ENCODE measurements at places on chromosomes 5 and 9. TPM values are rescaled to one million over a fixed set of nuclear protein-coding genes. Genes with fewer than 3 reads are reported as not detected.

TAS2R1 gene
- not detected for total RNA-seq

LARP1 gene
- total RNA-seq = 340 TPM

AKNA gene
- total RNA-seq = 10.7 TPM

ZNF883 gene
- total RNA-seq = 0.51 TPM

DNA sequence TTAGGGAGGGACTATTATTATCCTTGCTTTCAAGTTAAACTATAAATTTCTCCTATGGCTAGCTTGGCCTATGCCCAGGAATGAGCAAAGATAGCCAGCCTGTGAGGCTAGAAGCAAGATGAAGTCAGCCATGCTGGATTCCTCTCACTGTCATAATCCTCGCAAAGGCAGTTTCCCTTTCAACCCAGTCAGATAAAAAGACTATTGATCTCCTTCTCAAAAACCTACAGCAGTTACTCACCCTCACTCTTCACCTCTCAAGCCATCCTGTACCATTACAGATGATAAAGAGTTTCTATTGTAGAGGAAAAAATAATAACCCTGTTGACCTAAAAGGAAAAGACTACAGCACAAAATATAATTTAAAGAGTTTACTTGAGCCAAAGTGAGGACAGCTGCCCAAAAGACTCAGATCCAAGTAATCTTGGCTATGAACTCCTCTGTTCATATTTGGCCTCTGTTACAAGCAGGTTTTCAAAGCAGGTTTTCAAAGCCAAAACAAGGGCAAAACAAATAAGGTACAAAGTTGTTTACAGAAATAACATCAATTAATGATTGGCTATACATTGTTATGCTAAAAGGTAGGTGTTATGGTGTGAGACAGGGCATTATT is 41.7 kb downstream of the KCNV2 start:
- no peaks in the 10 kb centered on the region for H3K27me3 ChIP-seq
- no peaks in the 10 kb centered on the region for H3K4me1 ChIP-seq
- H3K27ac ChIP-seq = no peak overlapping the region
- no peak overlapping the region for H3K4me3 ChIP-seq
- H3K36me3 ChIP-seq = peaks cover 26% of the 10 kb centered on the region

DNA sequence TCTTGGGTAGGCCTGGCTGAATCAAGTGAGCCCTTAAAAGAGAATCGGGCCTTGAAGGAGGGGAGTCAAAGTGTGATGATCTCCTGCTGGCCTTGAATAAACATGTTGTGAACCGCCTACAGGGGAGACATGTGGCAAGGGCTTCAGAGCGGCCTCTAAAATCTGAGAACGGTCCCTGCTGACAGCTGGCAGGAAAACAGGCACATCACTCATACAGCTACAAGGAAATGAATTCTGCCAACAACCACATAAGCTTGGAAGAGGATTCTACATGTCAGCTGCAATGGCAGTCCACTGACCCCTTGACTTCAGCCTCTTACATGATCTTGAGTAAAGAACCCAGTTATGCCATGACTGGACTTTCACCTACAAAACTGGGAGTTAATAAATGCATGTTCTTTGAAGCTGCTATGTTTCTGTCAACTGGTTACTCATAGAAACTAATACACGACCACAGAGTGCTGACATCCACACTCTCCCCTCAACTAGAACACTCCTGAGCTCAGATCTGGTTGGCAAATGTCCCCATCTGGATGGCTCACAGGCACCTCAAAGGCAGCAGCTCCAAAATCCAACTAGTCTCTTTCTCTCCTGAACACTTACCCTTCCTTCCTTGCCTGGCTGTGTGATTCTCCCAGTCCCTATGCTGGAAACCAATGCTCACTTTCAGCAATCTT is 333.1 kb downstream of the ASTN2 start:
- H3K4me1 ChIP-seq = no peaks in the 10 kb centered on the region
- H3K27ac ChIP-seq = no peak overlapping the region
- DNase-seq = no peak
- no peaks in the 10 kb centered on the region for H3K27me3 ChIP-seq
- no peaks in the 10 kb centered on the region for H3K36me3 ChIP-seq
- H3K4me3 ChIP-seq = no peak overlapping the region

DNA sequence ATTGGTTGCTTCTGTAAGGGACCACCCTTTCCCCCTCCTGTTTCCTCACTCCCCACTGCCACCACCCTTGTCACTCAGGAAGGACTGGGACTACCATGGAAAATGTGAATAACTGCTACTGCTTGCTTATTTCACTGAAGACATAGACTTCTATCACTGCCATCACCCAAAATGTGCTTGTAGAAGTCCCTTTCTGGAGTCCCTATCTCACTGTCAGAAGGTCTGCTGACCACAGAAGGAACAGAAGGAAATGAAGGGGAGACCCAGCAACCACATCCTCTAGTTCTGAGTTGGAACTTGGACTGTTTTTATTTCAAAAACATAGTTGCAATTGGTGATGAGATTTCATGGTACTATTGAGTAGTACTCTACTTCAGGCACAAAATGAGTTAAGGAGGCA is 122.5 kb downstream of the NPR3 start:
- no peak overlapping the region for H3K27ac ChIP-seq
- H3K4me3 ChIP-seq = no peak overlapping the region
- H3K36me3 ChIP-seq = no peaks in the 10 kb centered on the region

DNA sequence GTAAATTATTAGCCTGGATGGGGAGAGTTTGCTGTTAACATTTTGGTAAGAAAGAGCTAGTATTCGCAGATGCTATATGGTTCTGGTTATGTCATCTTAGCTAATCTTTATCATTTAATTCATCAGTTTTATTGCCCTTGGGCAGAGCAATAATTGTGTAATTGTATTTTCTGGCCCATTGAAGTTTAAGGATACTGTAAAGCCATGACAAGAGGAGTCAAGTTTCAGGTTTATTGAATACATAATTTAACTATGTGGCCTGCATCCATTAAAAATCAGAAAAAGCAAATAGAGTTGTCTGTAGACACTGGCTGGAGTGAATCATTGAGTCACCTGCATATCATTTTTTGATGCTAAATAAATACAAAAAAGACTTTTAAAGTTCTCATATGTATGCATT is 255.8 kb downstream of the PRELID2 start:
- H3K27me3 ChIP-seq = no peaks in the 10 kb centered on the region
- peaks cover 6% of the 10 kb centered on the region for H3K4me1 ChIP-seq
- no peak overlapping the region for H3K27ac ChIP-seq
- H3K4me3 ChIP-seq = no peak overlapping the region
- H3K36me3 ChIP-seq = no peaks in the 10 kb centered on the region

MAP1B gene
- total RNA-seq = 56.0 TPM

DNA sequence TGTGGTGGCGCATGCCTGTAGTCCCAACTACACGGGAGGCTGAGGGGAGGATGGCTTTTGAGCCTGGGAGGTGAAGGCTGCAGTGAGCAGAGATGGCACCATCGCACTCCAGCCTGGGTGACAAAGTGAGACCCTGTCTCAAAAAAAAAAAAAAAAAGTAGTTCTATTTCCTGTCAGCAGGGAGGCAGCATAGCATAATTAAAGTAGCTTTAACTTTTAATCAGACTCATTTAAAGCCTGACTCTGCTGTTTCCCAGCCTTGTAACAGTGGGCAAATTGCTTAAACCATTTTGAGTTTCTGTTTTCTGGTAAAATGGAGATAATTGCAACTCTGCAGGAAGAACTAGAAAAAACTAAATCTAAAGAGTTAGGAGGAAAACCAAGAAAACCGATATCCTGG is 31.2 kb downstream of the CNOT6 start:
- H3K36me3 ChIP-seq = peaks cover 23% of the 10 kb centered on the region
- no peak for DNase-seq
- H3K4me3 ChIP-seq = no peak overlapping the region
- peaks cover 40% of the 10 kb centered on the region for H3K4me1 ChIP-seq
- H3K27me3 ChIP-seq = no peaks in the 10 kb centered on the region

- peak; percentile 90 for DNase-seq
- H3K27ac ChIP-seq = peak within 1 kb of the TSS; percentile 95
- H3K4me1 ChIP-seq = peaks cover 31% of the 10 kb centered on the region
- H3K36me3 ChIP-seq = peaks cover 9% of the 10 kb centered on the region
- peak within 1 kb of the TSS; percentile 97 for H3K4me3 ChIP-seq
- no peaks in the 10 kb centered on the region for H3K27me3 ChIP-seq
Measured at GRCh38 chr5:78359831-78360673, at the start of gene SCAMP1. SCAMP1 (plus strand) TSS chr5:78360617; CDS start chr5:78360672, 55 bp downstream.

SV2C gene
- total RNA-seq = not detected

DNA sequence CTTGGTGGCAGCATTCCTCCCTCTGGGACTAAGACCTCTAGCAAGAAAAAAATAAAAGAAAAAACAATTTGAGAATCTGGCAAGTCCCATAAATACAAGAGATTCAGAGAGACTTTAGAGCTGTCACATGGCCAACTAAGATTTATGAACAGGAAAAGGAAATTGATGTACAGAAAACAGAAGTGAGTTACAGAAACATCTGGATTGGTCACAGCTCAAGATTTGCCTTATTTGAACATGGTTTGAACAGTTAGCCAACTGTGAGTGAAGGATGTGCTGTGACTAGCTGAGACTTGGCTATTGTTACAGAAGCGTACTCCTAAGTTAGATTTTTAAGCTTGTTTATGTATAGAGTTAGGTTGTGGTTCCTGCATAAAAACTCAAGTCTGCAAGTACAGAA is 340.2 kb downstream of the SLCO4C1 start:
- peaks cover 35% of the 10 kb centered on the region for H3K27me3 ChIP-seq
- no peak overlapping the region for H3K27ac ChIP-seq
- no peaks in the 10 kb centered on the region for H3K4me1 ChIP-seq
- no peak overlapping the region for H3K4me3 ChIP-seq
- DNase-seq = no peak

GRCh38 chr5:120014535-120014934 is 385.2 kb downstream of the FAM170A start:
- no peak overlapping the region for H3K4me3 ChIP-seq
- H3K36me3 ChIP-seq = no peaks in the 10 kb centered on the region
- no peak for DNase-seq
- peaks cover 11% of the 10 kb centered on the region for H3K4me1 ChIP-seq
- no peak overlapping the region for H3K27ac ChIP-seq
- H3K27me3 ChIP-seq = no peaks in the 10 kb centered on the region

GRCh38 chr5:179314606-179315355 is 30.5 kb downstream of the ADAMTS2 start:
- no peaks in the 10 kb centered on the region for H3K36me3 ChIP-seq
- DNase-seq = no peak
- no peak overlapping the region for H3K4me3 ChIP-seq
- H3K27ac ChIP-seq = no peak overlapping the region
- H3K27me3 ChIP-seq = no peaks in the 10 kb centered on the region

GRCh38 chr5:170751631-170752030 is 31.9 kb upstream of the GABRP start:
- peak overlapping the region; percentile 72 for H3K27ac ChIP-seq
- peak; percentile 33 for DNase-seq
- no peaks in the 10 kb centered on the region for H3K36me3 ChIP-seq

- H3K36me3 ChIP-seq = no peaks in the 10 kb centered on the region
- H3K4me1 ChIP-seq = no peaks in the 10 kb centered on the region
- H3K4me3 ChIP-seq = no peak overlapping the region
- DNase-seq = peak; percentile 34
Measured at GRCh38 chr9:112971415-112971814, 40.6 kb downstream of the ZNF883 start.

DNA sequence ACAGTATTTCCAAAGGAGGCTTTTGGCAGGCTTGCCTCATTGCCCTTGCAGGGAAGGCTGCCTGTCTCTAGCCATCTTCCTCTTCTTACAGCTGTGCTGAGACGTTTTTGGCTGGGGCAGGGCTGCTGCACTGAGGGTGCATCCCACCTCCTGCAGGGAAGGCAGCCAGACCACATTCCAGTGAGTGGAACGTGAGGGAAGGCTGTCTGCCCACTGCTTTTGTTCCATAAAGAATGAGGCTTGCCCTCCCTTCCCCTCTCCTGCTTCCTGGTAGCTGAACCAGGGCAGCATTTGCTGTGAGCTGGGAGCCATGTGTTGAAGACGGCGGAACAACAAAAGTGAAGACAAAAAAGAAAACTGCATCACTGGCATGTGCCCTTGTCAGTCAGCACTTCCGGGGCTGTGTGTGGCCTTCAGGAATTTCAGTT is 16.8 kb downstream of the MGAT1 start:
- peak overlapping the region; percentile 36 for H3K27ac ChIP-seq
- H3K36me3 ChIP-seq = peaks cover 16% of the 10 kb centered on the region
- DNase-seq = peak; percentile 28
- H3K27me3 ChIP-seq = no peaks in the 10 kb centered on the region
- H3K4me1 ChIP-seq = peaks cover 13% of the 10 kb centered on the region

- H3K36me3 ChIP-seq = peaks cover 47% of the 10 kb centered on the region
- no peak for DNase-seq
- no peak overlapping the region for H3K4me3 ChIP-seq
- no peaks in the 10 kb centered on the region for H3K27me3 ChIP-seq
- H3K4me1 ChIP-seq = no peaks in the 10 kb centered on the region
Measured at GRCh38 chr5:138943599-138944173, 68.6 kb upstream of the LRRTM2 start.

- peaks cover 27% of the 10 kb centered on the region for H3K4me1 ChIP-seq
- H3K36me3 ChIP-seq = peaks cover 21% of the 10 kb centered on the region
- no peaks in the 10 kb centered on the region for H3K27me3 ChIP-seq
- no peak overlapping the region for H3K27ac ChIP-seq
Measured at GRCh38 chr9:123046406-123047195, 13.1 kb downstream of the GPR21 start.

DNA sequence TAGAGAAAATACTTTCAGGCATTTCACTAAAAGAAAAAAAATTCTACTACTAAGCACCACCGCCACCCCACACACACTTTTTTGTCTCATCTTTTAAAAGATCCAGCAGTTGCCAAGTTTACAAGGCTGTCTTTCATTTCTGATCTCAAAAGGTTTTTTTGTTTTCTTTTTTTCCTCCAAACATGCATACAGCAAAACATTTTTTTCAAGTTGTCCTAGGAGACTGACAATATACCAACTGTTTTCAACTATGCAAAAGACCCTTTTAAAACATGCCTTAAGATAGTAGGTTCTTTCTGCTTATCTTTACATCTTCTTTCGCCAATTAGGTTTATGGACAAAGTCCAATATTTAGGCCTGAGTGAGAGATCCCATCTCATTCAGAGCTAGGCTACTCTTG is 65.2 kb downstream of the HMHB1 start:
- H3K36me3 ChIP-seq = no peaks in the 10 kb centered on the region
- H3K4me1 ChIP-seq = no peaks in the 10 kb centered on the region
- H3K27me3 ChIP-seq = no peaks in the 10 kb centered on the region
- no peak overlapping the region for H3K27ac ChIP-seq
- no peak for DNase-seq
- no peak overlapping the region for H3K4me3 ChIP-seq

DNA sequence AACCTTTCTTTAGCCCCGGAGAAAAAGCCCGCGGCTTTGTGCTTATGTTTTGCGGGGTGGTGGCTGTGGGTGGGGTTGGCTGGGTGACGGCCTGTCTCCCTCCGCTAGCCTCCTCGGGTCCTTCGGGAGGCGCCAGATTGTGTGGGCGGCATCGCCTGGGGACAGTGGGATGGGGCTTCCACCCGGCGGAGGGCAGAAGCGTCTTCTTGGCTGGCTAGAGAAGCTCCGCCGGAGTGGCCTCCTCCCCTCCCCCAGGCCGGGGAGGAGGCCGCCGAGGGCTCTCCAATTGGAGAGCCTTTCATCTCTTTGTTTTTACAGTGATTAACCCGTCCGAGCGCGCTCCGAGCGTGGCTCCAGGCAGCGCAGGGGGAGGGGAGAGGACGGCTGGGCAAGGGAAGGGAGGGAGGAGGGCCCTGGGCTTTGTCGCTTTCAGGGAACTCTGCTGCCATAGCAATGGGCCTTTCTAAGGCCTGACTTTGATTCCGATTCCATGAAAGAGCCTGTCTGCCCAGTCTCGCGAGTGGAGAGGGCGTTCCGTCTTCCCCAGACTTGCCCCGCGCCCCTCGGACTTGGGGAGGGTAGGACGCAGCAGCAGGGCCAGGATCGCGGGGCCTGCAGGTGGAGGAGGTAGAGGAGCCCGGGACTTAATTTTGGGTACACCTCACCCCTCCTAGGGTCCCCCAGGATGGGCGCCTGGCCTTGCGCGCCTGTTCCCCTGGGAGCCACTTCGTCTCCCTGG is 36.7 kb upstream of the TIFAB start:
- H3K36me3 ChIP-seq = peaks cover 6% of the 10 kb centered on the region
- no peaks in the 10 kb centered on the region for H3K27me3 ChIP-seq
- H3K27ac ChIP-seq = peak overlapping the region; percentile 52
- peaks cover 34% of the 10 kb centered on the region for H3K4me1 ChIP-seq
- DNase-seq = peak; percentile 89
